NT2/D1 (cell line): ENCODE measurements at places on chromosomes 7 and 10.

- DNase-seq = no peak
Measured at GRCh38 chr10:15730341-15730740, 10.6 kb upstream of the ITGA8 start.

DNA sequence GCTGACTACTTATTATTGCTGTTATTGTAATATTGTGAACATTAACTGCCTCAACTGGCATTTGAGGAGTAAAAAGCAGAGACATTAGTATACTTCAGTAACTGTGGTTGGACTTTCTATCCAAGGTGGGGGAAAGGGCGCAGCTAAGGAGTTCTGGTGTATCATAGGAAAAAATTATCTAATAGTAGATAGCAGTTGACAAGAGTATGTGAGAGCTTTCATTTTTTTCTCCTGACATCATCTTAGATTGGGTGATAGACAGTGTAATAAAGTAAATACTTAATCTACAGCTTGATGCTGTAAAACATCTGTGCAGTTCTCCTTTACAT is 68.9 kb downstream of the PHTF2 start:
- no peak for DNase-seq

- DNase-seq = no peak
Measured at GRCh38 chr10:128927497-128928161, 539.4 kb upstream of the MGMT start.

DNA sequence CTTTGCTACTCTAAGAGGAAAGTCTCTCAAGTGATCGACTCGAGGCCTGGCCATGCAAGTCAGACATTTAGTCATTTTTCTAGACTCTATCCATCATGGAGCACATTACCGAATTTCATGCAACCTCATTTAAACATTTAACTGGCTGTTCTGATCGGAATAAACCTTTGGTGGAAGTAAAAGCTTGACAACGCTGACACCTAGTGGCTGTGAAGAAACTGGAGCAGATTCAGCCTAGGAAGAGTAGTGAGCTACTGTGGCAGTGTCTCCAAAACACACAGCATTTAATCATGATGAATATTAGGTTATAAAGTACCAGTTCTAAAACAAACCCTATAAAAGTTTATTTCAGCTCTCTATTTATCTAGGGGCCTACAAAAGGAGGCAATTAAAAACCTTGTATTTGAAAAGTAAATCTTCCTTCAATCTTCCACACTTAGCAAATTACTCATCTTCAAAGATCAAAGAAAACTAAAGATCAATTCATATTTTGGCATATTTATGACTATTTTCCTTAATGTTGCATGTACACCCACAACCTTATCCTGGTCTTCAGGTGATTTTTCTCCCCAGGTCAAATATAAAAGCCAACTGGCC is 175.0 kb downstream of the CTNNA3 start:
- peak; percentile 40 for DNase-seq

DNA sequence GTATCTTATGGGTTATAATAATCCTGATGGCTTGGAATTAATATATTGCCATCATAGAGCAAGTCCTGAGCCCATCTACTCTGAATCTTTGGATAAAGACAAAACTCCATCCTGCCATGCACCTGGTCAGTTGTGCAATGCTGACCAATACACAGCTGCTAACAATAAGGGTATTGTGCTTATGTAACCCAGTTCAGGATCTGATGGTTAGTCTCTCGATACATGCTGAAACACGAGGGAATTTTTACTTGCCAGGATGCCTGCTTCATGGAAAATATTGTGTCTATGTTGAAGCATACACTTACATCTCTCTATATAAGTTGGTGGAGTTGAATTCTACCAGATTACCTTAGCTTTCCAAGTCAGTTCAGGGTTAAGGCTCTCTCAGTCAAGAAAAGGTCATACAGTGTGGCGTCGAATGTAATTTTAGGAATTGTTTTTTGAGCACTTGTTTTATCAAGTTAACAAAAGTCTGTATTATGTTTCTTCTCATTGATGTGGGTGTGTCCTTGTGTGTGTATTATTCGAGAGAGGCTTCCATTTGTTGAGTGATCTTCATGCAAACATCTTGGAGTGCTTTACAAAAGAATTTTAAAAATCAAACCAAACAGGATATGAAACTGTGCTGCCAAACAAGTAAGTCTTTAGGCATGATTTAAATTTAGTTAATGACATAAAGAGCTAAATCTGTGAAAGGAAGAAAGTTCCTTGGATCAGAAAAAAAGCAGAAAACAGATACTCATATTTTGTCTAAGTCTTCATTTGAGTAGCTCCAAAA is 449.1 kb downstream of the SUGCT start:
- no peak for DNase-seq

- DNase-seq = no peak
Measured at GRCh38 chr7:78082556-78082955, 284.0 kb downstream of the PHTF2 start.

GRCh38 chr7:18109762-18110161 is 82.1 kb upstream of the PRPS1L1 start:
- DNase-seq = no peak

GRCh38 chr7:73701357-73701995 is 18.0 kb downstream of the STX1A start:
- peak; percentile 51 for DNase-seq

- no peak for DNase-seq
Measured at GRCh38 chr10:5897504-5897903, 7.5 kb downstream of the FBH1 start.

DNA sequence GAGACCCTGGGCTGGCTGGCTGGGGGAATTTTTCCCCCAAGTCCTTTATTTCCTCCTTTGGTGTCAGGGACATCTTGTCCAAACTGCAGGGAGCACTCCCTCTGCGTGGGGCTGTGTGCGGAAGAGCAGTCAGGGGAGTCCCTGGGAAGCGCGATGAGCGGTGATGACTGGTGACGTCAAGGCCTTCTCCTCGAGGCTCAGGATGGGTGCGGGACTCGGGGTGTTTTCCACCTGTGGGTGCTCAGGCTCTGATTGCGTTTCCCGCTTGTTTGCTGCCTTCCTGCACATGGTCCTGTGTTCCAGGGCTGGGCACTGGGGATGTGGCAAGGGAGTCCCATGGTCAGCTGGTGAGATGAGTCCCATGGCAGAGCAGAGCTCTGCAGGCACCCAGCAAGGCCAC is 101.2 kb downstream of the DOCK1 start:
- DNase-seq = no peak

DNA sequence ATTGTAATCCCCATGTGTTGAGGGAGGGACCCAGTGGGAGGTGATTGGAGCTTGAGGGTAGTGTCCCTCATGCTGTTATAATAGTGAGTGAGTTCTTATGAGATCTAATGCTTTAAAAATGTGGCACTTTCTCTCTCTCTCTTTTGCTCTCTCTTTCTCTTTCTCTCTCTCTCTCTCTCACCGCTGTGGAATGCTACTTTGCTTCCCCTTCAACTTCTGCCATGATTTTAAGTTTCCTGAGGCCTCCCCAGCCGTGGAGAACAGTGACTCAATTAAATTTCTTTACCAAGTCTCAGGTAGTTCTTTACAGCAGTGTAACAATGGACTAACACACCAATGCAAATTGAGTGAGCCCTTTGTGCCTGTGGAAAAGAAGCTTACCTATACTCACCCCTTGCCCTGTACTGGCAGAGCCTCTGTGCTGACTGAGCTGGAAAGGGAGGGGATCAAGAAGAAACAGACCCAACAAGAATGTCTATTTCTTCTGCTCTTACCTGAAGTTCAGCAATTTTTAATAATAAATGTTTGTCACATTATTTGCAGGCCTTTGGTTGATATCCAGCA is 642.5 kb upstream of the KCND2 start:
- DNase-seq = no peak
